ENCODE measurements at places on chromosomes 1 and 21.
A peak's percentile ranks its signal among the peaks of the same experiment; 100 is the strongest.

GRCh38 chr21:28074676-28075075 is 918.0 kb downstream of the LTN1 start:
- DNase-seq, result no peak

GRCh38 chr1:7915826-7916500 is 24.7 kb downstream of the TNFRSF9 start:
- DNase-seq, result peak; percentile 43

DNA sequence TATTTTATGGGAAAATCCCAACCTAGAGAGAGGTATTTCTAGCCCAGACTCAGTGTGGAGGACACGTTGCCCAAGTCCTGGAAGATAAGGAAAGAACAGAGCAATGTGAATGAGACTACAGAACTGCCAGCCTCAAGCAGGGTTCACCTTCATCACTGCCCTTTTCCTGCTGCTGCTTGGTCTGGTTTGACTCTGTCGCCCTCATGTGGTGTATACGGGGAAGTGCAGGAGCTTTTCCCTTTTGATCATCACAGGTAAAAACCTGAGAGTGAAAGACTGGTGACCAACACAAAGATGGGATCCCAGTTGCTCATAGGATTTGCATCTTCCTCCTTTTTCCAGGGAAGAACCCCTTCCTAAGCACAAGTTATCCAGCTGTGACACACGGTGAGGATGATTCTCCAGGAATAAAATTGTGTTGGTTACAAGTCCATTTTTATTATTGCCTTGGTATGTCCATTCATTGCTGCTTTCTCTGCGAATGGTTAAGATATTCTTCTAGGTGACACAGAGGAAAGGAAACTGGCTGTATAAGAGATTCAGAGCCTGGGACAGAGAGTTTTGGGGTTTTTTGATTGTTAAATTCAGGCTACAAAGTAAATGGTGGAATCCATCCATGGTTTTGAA is 89.5 kb upstream of the CD53 start:
- peak; percentile 52 for DNase-seq

GRCh38 chr1:205052690-205053089 is 9.7 kb downstream of the CNTN2 start:
- DNase-seq, result no peak

GRCh38 chr1:46717654-46718053 is 1.3 kb downstream of the EFCAB14 start:
- DNase-seq, result no peak

Measured in activated T-cell treated with anti-CD3 and anti-CD28 coated beads for 4 hours (primary cell).